ENCODE measurements at places on chromosomes 5 and 9. TPM values are rescaled to one million over a fixed set of nuclear protein-coding genes. Genes with fewer than 3 reads are reported as not detected.
A peak's percentile ranks its signal among the peaks of the same experiment; 100 is the strongest.

GRCh38 chr5:142275496-142275895, 49.3 kb downstream of the SPRY4 start:
- no peak for DNase-seq

Gene LAMC3
- polyA plus RNA-seq = not detected

DNA sequence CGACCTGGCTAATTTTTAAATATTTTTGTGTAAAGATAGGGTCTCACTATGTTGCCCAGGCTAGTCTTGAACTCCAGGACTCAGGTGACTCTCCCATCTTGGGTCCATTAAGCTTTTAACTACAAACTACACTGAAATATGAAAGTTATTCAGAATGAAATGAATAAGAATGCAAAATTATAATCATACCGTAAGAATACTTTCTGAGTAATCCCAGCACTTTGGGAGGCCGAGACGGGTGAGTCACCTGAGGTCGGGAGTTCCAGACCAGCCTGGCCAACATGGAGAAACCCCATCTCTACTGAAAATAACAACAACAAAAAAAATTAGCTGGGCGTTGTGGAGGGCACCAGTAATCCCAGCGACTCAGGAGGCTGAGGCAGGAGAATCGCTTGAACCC, 1.1 kb upstream of the ORM1 start:
- no peak for DNase-seq

DNA sequence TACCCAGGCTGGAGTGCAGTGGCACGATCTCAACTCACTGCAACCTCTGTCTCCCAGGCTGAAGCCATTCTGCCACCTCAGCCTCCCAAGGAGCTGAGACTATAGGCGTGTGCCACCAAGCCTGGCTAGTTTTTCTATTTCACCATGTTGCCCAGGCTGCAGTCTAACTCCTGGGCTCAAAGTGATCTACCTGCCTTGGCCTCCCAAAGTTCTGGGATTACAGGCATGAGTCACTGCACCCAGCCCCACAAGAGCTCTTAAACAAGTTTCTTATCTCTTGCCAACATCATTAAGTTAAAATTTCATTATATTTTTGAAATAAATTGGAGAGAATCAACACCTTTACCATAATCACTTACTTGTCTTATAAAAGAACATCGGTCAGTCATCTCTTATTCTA, 280.3 kb downstream of the ARHGEF28 start:
- DNase-seq = no peak

- no peak for DNase-seq
Measured at GRCh38 chr5:61582205-61582820, 250.3 kb downstream of the ZSWIM6 start.

DNA sequence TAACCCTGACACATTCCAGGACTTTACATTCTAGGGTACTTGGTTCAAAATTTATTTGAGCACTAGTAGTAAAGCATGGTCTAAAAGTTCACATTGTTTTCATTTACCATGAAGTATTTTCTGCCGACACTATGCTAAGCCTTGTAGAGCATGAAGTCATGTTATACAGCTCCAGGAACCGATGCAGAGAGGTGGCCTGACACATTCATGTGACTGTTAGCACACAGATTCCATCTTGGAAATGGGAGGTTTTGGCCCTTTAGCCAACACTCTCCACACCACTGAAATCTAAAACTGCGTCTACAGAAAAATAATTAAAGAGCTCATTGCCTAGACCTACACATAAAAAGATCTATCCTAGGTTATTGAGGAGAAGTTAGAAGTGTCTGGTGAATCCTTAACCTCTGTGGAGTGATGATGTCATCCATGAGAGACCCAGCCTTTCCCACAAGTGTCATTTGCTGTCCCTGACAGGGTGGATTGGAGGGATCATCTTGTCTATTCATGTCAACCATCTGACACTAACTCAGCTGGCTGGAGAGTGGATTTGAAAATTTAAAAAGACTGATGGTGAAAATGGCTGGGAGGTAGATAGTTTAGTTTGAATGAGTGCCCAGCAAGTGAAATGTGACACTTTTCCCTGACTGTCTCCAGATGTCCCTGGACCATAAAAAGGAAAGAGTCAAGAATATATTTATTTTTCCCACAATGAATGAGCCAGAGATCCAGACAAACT, 1.3 kb downstream of the RANBP3L start:
- no peak for DNase-seq

DNA sequence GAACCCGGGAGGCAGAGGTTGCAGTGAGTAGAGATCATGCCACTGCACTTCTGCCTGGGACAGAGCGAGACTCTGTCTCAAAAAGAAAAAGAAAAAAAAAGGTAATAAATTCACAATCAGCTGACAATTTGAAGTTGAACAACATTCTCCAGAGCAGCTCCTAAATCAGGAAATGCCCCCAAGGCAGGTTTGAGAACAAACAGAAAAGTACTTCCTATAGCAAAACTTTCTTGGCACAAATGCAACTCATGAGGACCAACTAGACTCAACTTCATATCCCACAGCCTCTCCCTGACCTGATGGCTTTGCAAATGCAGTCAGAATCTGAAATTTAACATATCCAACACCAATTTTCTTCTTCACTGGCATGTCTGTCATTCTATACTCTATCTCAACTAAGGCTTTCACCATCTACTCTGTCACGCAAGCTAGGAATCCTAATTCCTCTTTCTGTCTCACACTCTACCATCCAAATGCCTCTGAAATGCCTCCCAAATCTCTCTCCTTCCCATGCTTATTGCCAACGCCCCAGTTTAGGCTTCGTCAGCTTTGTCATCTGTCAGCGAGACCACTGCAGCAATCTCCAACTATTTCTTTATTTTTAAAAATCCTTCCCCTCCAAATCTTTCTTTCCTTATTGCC, 113.3 kb downstream of the MAPKAP1 start:
- DNase-seq = peak; percentile 25

- peak; percentile 15 for DNase-seq
Measured at GRCh38 chr9:132003896-132004295, 75.8 kb downstream of the MED27 start.

- no peak for DNase-seq
Measured at GRCh38 chr5:146009020-146009419, 72.6 kb downstream of the SH3RF2 start.

- no peak for DNase-seq
Measured at GRCh38 chr9:347667-348292, 133.1 kb downstream of the DOCK8 start.

DNA sequence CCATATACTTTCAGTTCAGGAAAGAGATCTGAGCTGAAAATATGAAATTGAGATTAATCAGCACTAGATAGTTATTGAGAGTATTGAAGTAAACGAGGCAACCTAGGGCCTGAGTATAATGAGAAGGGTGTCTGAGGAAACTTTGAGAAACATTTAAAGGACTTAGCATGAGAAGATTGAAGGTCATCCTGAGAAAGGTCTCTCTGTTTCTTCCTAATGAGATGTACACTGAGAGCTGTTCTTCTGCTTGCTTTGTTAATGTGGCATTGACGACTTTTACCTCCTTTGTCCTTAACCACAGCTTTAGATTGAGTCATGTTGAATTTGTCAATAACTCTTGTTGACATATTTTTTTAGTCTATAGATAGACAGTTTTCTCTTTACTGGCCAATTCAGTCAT, 145.1 kb upstream of the ACTBL2 start:
- no peak for DNase-seq

GRCh38 chr5:91245074-91245452, 138.1 kb downstream of the ARRDC3 start:
- no peak for DNase-seq
